ENCODE measurements at places on chromosomes 3 and 15. TPM values are rescaled to one million over a fixed set of nuclear protein-coding genes. Genes with fewer than 3 reads are reported as not detected.

GRCh38 chr3:175606650-175607318 lies 747.6 kb downstream of the NAALADL2 start:
- no peaks in the 10 kb centered on the region for H3K27me3 ChIP-seq
- H3K4me1 ChIP-seq: no peaks in the 10 kb centered on the region
- DNase-seq: no peak
- H3K36me3 ChIP-seq: no peaks in the 10 kb centered on the region
- no peak overlapping the region for H3K4me3 ChIP-seq

FES gene
- total RNA-seq: 2.8 TPM

GRCh38 chr3:14290631-14291385 lies 111.6 kb upstream of the SLC6A6 start:
- H3K27ac ChIP-seq: no peak overlapping the region
- peaks cover 6% of the 10 kb centered on the region for H3K4me1 ChIP-seq
- no peaks in the 10 kb centered on the region for H3K36me3 ChIP-seq
- no peak for DNase-seq

ASB14 gene
- total RNA-seq: not detected

GRCh38 chr3:48180021-48180420 lies 8.2 kb downstream of the CDC25A start:
- DNase-seq: no peak
- no peak overlapping the region for H3K4me3 ChIP-seq
- H3K27me3 ChIP-seq: peaks cover 18% of the 10 kb centered on the region
- no peaks in the 10 kb centered on the region for H3K36me3 ChIP-seq

Data from naive thymus-derived CD8-positive, alpha-beta T cell (primary cell).